ENCODE measurements at places on chromosomes 13 and 19.

GRCh38 chr13:29418026-29418425, 177.5 kb downstream of the SLC7A1 start:
- no peak for DNase-seq

- DNase-seq = no peak
These were observed 614 bp downstream of the FXYD3 start for GRCh38 chr19:35116072-35116801.

- DNase-seq = no peak
These were observed 12.9 kb upstream of the RPS15 start for GRCh38 chr19:1425102-1425837.

DNA sequence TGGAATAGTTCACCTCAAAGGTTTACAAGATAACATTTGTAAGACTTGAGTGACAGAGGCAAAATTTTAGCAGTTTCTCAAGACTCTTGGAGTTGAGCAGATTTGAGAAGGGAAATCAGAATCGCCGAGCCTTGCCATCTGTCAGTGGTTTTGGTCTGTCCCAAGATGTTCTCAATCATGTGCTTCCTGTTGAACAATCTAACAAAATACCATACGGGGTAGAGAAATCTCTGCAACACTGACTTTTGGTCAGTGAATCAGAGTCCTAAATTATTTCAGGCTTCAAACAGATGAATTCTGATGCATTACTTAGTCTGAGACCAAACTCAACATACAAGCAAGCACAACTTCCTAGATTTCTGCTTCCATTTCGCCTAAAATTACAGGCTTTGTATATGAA, 3.8 kb downstream of the KCTD12 start:
- no peak for DNase-seq

DNA sequence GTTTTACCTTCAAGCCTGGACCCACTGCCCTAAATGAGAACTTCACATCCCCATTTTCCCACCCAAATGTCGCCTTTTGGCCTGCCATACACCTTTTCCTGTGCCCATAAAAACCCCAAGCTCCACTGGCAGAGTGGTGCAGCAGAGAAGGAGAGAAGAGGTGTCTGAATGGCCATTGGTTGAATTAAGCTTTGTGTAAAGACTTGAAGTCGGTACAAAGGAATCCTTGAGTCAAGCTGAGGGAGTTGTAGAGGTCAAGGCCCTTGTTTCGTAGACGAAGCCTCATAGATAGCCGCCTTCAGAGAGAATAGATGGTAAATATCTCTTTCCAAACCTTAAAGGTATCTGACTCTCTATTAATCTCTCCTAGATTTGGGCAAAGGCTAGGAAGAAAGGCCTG, 1479.2 kb upstream of the PRR20A start:
- DNase-seq = no peak

GRCh38 chr19:18529782-18530181, 7.9 kb upstream of the ELL start:
- DNase-seq = no peak

DNA sequence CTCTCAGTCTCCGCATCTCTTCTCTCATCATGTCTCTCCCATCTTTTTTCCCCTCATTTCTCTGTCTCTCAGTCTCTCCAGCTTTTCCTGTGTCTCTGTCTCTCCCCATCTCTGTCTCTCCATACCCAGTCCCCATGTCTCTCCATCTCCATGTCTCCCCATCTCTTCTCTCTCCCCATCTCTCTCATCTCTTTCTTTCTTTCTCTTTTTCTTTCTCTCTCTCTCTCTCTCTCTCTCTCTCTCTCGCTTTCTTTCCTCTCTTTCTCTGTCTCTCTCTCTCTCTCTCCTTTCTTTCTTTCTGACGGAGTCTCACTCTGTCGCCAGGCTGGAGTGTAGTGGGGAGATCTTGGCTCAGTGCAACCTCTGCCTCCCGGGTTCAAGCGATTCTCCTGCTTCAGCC, 12.6 kb upstream of the NFIX start:
- no peak for DNase-seq
